ENCODE measurements at places on chromosomes 2 and 18. TPM values are rescaled to one million over a fixed set of nuclear protein-coding genes. Genes with fewer than 3 reads are reported as not detected.
A peak's percentile ranks its signal among the peaks of the same experiment; 100 is the strongest.

DNA sequence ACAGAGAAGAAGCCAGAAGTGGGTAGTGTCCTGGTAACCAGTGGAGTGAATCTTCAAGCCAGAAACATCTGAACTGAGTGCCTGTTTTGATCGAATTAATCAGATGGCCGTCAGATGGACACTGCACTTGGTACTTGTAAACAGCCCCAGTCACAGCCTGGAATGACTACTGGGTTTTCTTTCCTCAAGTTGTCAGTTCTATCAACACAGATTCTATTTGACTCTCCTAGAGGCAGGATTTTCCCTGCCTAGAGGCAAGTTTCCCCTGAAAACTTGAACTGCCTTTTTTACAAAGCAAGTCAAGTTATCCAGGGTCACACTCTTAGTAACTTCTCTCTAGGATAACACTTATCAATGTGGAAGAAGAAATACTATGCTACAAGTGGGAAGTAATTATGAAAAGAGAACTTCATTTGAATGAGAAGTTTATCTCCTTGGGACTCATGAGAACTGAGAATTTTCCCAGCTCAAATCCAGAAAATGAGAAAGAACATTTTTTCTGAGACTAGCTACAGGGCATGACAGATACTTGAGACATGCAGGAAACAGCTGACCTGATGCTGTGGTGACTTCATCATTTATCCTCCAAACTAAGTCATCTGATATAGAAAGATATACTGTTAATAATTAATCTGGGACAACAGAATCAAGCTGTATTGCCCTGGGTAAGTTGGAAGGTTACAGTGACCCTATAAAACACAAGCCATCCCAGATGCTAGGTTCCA is 36.0 kb downstream of the SULT1C2 start:
- H3K4me3 ChIP-seq: no peak overlapping the region
- H3K36me3 ChIP-seq: no peaks in the 10 kb centered on the region
- H3K27ac ChIP-seq: peak overlapping the region; percentile 75
- peak; percentile 86 for DNase-seq
- H3K4me1 ChIP-seq: peaks cover 27% of the 10 kb centered on the region

GRCh38 chr18:44968336-44968735 is 287.6 kb downstream of the SETBP1 start:
- no peaks in the 10 kb centered on the region for H3K27me3 ChIP-seq
- H3K4me1 ChIP-seq: no peaks in the 10 kb centered on the region
- H3K27ac ChIP-seq: no peak overlapping the region

DNA sequence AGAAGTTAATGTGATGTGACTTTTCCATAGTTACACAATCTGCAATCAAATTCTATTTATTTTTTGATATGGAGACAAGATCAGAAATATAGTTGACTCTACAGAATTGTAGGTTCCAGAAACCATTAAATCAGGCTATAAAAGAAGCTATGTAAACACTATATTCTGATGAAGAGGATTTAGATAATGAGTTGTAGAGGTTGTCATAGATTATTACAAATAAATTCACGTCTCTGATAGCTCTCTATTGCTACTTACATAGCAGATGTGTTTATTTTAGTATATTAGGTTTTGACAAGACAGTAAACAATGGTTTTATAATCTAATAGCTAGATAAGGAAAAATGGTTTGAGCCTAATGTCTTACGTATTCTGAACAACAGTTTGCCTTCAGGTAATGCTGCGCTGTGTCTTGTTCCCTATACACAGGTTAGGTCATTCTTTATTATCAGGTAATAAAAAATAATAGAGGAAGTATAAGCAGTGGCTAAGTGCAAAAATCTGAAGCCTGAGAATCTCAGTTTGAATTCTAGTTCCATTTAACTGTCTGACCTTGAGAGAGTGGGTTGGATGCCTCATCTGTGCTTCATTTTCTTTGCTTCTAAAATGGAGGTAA is 93.4 kb downstream of the PPP1R1C start:
- DNase-seq: no peak
- no peak overlapping the region for H3K4me3 ChIP-seq
- H3K27me3 ChIP-seq: no peaks in the 10 kb centered on the region
- H3K4me1 ChIP-seq: no peaks in the 10 kb centered on the region
- no peak overlapping the region for H3K27ac ChIP-seq
- H3K36me3 ChIP-seq: no peaks in the 10 kb centered on the region

- no peaks in the 10 kb centered on the region for H3K27me3 ChIP-seq
- H3K36me3 ChIP-seq: no peaks in the 10 kb centered on the region
- no peak for DNase-seq
- H3K4me3 ChIP-seq: no peak overlapping the region
- H3K4me1 ChIP-seq: no peaks in the 10 kb centered on the region
These were observed 60.6 kb downstream of the CCDC74A start for GRCh38 chr2:131588152-131588873.

DNA sequence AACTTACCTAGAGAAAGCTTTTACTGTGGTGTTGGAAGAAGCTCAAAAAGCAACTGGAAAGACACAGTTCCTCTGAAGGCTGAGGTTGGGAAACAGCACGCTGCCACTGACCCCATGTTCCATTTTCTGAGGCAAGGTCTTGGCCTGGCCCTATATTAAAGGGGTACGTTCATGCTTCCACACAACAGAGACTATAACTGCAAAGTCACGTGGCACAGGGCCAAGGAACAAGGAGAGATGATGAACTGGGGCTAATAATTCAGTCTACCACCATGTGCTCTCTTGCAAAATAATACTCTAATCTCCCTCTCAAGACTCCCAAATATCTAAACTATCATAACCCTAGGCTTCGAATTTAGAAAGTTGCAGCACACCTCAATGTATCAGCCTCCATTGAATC is 381.6 kb downstream of the DSEL start:
- no peaks in the 10 kb centered on the region for H3K36me3 ChIP-seq
- no peak for DNase-seq
- H3K27me3 ChIP-seq: no peaks in the 10 kb centered on the region

- no peak overlapping the region for H3K4me3 ChIP-seq
- DNase-seq: no peak
- H3K4me1 ChIP-seq: no peaks in the 10 kb centered on the region
- no peak overlapping the region for H3K27ac ChIP-seq
- no peaks in the 10 kb centered on the region for H3K36me3 ChIP-seq
These were observed 10.7 kb upstream of the ZEB2 start for GRCh38 chr2:144530596-144530995.

CYP26B1 gene
- 0.32 TPM for total RNA-seq

KCNF1 gene
- total RNA-seq: 0.97 TPM

LIMS3 gene
- 3.9 TPM for total RNA-seq

BCL11A gene
- total RNA-seq: 3.5 TPM

Measured in GM23248 (cell line).